Type B pancreatic cell (in vitro differentiated cells): ENCODE measurements at places on chromosomes 1 and 21. TPM values are rescaled to one million over a fixed set of nuclear protein-coding genes. Genes with fewer than 3 reads are reported as not detected.

RASSF5 gene
- 3.8 and 5.9 TPM in 2 replicates for total RNA-seq

MYCBP gene
- 20.0 and 29.6 TPM in 2 replicates for total RNA-seq

CD53 gene
- total RNA-seq: not detected in 2 replicates

XKR8 gene
- 8.0 and 12.6 TPM in 2 replicates for total RNA-seq

TRPM2 gene
- total RNA-seq: 0.05 and 0.07 TPM in 2 replicates
